ENCODE measurements at places on chromosomes 11 and 22.

GRCh38 chr11:88454881-88455280, 117.3 kb upstream of the CTSC start:
- no peak for DNase-seq

GRCh38 chr11:121889931-121890330, 226.1 kb downstream of the BLID start:
- DNase-seq = no peak

DNA sequence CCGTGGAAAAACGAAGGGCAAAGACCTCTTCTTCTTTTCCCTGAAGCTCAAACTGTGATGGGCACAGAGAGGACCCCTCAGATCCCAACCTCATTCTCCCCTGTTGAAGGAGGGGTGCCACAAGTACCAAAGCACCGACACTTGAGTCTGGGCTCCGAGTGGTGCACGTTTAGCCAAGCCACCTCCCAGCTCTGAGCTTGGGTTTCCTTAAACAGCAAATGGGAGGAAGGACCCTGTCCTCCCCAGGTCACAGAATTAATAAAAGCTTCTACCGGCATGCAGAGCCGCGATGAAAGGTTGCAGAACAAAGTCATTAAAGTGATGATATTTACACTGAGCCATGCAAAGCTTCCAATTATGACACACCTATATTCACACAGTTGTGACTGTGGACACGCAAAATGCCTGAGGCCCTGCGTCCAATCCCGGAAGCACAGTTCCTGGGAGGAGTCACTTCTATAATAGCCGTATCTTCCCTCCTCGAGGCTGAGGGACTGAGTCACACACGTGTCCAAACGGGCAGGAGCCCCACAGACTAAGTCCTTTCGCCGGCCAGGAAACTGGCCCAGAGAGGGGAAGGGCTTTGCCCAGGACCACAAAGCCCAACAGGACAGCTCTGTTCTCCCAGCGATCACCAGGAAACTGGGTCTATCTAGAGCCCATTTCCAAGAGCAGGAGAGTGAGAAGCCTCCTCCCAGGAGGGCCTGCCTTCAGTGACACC, 922 bp upstream of the CSNK1E start:
- DNase-seq = no peak

GRCh38 chr11:37963440-37963839, 1365.4 kb upstream of the RAG2 start:
- DNase-seq = no peak

DNA sequence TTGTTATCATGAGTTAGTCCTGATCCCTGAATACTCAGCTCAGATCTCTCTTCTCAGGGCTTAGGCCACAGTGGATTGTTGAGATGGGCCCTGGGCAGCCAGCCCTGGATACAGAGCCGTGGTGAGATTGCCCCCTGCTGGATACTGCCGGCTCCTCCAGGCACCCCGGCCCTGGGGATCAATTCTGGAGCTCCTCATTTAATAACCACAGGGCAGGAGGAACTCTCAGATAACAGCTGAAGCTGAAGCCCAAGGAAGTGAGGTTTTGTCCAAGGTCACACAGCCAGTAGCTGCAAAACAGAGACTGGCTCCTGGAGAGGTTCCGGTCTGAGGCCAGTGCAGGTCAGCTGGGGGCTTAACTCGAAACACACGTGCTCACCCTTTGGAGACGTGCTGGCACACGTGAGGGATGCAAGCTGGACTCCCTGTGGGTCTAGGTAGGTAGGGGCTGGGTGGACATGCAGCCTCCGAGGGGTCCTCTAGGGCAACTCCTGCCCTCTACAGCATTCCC, 16.0 kb downstream of the USH1C start:
- DNase-seq = peak; percentile 5

DNA sequence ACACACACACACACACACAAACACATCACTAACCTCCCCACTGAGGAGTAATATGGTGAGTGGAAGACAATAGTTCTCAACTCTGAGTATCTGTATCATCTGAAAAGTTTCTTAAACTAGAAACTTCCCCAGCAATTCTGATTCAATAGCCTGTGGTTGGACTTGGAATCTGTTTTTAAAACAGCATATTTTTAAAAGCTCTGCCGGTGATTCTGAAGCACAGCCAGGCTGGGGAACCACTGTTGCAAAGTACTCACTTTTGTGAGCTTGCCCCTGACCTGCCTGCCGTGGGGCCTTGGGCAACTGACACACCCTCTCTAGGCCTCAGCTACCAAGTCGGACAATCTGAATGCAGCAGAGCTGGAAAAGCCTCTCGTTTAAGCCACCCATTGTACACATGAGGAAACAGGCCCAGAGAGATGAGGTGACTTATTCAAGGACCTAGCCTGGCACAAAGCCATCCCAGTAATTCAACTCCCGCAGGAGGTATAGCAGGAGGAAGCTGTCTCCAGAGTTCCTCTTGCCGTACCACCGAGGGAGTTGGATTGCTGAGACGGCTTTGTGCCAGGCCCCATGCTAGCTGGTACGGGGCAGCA, 8.9 kb downstream of the SLC15A3 start:
- DNase-seq = no peak

DNA sequence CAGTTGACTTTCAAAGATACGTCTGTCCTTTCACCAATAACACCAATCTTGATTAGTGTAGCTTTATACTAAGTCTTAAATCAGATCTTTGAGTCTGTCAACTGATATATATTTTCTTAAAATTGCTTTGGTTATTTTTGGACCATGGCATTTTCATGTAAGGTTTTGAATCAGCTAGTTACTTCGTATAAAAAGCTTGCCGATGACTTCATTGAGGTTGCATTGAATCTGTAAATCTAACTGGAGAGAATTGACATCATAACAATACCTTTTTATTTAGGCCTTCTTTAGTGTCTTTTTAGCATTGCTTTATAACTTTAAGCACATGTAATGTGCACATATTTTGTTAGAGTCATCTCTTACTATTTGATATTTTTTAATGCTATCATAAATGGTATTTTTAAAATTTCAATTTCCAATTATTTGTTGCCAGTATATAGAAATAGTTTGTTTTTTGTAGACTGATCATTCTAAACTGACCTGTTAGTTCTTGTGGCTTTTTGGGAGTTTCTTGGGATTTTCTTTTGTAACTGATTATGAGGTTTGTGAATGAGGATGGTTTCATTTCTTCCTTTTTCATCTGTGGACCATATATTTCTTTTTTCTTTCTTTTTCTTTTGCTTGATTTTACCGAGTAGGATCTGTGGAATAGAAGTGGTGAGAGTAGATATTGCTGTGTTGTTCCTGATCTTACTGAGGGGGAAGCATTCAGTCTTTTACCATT, 61.4 kb downstream of the DDX10 start:
- DNase-seq = no peak

- no peak for DNase-seq
These were observed 66.8 kb downstream of the SOX6 start for GRCh38 chr11:16289541-16289940.

DNA sequence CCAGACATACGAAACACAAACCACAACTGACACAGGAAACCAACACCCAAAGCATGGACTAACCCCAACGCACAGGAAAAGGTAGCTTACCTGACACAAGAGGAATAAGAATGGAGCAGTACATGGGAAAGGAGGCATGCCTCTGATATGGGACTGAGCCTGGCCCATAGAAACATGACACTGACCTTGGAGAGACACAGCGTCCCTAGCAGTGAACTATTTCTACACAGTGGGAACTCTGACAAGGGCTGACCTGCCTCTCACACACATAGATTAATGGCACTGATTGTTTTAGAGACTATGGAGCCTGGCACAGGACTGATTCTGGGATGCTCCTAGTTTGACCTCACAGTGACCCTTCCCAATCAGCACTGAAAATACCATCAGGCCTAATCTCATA, 12.0 kb downstream of the CCKBR start:
- DNase-seq = no peak

GRCh38 chr11:129950101-129951091, 52.2 kb downstream of the PRDM10 start:
- DNase-seq = no peak

- DNase-seq = no peak
These were observed 2.0 kb downstream of the MIF start for GRCh38 chr22:23896166-23896522.

GRCh38 chr11:111796696-111797095, 30.5 kb upstream of the PPP2R1B start:
- no peak for DNase-seq

DNA sequence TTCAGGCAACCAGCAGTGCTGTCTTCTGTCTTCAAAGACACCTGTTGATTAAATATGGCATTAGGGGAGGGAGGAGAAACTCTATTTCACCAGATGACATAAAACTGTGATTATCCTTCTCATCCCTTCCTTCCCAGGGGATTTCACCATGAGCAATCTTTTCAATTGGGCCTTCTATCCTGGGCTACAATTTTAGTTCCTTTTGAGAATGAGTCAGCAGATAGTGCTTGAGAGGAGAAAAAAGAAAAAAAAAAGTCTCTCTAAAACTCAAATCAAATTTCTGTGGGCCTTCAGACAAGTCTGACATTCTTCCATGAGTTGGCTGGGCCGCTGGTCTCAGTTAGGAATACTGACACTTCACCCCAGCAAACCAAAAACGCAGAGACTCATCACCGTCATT, 7.2 kb downstream of the FLI1 start:
- no peak for DNase-seq

DNA sequence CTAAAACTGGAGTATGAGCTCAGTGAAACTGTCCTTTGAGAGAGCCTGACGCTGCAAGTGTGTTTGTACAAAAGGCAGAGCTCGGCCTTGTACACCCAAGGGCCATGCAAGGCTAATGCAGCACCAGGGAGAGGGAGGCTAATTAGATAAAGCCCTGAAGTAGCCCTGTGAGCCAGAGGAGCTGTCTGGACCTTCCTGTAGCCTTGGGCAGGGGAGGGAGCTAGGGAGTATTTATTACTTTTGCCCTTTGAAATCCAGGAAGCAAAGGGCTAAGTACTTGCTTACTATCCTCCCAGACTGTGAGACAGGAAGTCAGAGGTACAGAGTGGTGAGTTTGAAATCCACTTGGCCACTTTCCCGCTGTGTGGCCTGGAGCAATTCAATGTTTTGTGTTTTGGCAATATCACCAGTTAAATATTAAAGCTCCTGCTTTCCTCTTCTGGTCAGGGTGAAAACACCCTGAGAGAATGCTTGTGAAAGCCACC, 10.2 kb upstream of the LDHA start:
- DNase-seq = no peak

DNA sequence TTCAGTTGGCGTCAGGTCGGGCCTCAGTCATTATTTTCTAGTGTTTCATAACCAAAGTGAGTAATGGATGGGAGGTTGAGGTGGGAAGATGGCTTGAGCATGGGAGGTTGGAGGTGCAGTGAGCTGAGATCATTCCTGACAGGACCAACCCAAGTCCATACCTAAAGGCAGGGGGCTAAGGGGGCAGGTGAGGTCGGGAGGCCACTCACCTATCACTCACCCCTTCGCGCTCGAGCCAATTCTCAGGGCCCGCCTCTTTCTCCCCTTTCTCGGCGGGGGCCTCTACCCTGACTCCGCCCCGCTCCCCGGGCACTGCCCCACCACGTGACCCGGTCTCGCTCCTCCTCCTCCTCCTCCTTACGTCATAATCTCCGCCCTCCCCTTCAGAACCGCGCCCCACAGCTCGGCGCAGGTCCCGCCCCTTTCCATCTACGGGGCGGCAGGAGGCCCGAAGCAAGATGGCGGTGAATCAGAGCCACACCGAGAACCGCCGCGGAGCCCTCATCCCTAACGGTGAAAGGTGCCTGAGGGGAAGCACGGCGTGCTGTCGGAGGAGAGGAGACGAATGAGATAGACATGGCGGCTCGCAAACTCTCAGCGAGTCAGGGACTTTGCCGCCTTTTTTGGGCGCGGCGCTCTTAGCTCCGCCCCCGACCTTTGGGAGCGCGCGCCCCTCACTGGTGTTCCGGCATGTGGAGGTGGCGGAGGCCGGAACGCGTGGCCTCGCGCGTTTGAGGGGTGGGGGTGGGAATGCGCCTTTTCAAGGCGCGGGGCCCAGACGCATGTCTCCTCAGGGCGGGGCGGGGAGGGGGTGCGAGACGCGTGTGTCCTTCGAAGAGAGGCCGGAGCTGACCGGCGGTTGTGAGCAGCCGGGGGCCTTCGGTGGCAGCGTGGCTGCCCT, at the start of gene WBP2NL:
Gene WBP2NL (plus strand): TSS at position 428 of the 901 bp plus-strand sequence. CDS start 31 bp downstream, at position 459.
- peak; percentile 90 for DNase-seq

DNA sequence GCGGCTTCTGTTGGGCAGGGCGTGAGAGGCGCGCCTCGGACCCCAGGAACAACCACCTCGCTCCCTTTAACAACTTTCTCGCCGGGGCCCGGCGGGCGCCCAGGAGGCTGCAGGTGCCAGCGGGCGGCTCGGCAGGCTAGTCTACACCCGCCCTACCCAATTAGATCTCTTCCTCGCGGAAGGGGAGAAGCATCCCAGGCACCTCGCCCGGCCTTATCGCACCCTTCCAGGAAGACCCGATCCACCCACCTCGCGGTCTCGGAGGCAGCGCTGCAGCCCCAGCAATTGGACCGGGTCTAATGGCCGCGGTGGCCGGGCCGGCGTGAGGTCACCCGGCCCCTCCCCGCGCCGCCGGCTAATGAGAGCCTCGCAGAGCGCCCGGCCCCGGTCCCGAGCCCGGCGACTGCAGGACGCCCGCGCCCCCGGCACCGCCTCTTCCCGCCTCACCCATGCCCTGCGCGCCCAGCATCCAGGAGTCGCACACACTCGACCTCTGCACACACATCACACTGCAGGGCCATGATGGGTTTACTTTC, at the start of gene PLAAT3:
Gene PLAAT3 (minus strand): TSS at position 298 of the 536 bp plus-strand sequence. CDS start 419 bp downstream, outside the sequence.
- peak; percentile 9 for DNase-seq

GRCh38 chr11:132122735-132123134, 752.3 kb downstream of the NTM start:
- DNase-seq = no peak

- DNase-seq = no peak
These were observed 50.4 kb upstream of the SEPTIN5 start for GRCh38 chr22:19663821-19664355.

- no peak for DNase-seq
These were observed 628.1 kb downstream of the METTL15 start for GRCh38 chr11:28736256-28736655.

DNA sequence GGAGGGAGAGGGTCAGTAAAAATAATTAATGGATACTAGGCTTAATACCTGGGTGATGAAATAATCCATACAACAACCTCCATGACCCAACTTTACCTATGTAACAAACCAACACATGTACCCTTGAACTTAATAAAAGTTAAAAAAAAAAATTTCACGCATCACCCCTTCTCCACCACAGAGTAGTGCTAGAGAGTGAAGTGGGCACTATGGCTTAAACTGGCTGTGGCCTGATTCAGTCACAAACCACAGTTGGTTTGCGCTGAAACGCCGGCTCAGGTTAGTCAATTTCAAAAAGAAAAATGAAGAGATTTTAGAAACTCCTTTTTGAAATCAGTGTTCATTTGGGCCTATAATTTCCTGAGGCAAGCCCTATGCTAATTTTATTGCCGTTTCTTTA, 144.3 kb downstream of the TRPC6 start:
- DNase-seq = no peak
